Activated T-helper 1 cell treated with anti-CD3 and anti-CD28 coated beads, Interleukin-2, amount 50 U/mL, for 16 hours (primary cell): ENCODE measurements at places on chromosomes 2 and 18.

DNA sequence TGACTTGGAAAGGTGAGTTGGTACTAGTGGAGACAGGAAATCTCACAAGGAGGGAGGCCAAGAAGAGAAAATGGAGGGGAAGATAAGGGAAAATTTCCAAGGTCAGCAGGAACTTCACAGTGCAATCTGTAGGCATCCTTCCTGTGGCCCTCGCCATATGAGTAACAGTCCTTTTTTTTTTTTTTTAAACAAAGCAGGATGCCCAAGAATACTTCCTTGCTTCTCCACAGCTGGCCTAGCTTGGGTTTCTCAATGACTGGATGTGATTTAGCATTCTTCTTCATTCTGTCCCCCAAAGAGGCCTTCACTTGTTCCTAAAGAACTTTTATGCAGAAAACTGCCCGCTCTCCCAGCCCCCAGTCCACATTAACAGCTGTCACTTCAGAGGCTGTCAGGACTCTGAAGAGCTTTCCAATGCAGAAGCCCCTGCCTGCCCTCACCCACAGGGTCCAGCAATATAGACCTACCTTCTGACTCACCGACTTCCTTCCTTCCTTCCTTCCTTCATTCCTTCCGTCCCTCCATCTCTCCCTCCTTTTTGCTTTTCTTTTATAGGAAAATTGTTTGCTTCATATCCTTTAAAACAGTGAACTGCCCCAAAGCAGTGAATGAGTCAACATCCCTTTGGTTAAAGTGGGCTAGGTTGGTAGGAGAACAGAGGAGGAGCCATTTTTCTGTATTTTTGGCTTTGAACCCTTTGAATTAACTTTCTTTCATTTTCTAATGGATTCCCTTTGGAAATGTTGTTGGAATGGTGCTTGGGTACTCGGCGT lies 172.0 kb downstream of the MGAT5 start:
- no peak for DNase-seq

DNA sequence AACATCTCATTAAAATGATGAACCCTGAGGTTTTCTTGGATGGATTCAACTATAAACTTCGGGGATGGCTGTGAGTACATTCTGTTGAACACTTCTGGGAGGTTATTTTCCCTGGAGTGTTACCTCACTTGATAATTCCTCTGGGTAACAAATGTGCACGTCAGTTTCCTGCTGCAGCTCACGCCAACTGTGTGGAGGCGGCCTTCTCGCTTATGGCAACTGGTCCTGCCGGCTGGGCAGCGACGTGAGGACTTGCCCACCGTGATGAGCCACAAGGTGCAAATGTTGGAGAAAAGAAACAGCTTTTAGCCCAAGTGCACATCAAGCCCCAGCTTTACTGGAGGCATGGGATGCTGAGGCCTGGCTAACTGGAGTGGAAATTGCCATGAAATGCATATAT lies 15.9 kb downstream of the MYCN start:
- DNase-seq: no peak

- DNase-seq: no peak
These were observed 96.5 kb downstream of the EPB41L5 start for GRCh38 chr2:120109186-120110061.

- no peak for DNase-seq
These were observed 190.8 kb upstream of the RGPD4 start for GRCh38 chr2:107635883-107636282.

- DNase-seq: no peak
These were observed 281.3 kb downstream of the CELF4 start for GRCh38 chr18:37284260-37284659.

- DNase-seq: no peak
These were observed 4.3 kb downstream of the ZBTB7C start for GRCh38 chr18:48404716-48405507.

DNA sequence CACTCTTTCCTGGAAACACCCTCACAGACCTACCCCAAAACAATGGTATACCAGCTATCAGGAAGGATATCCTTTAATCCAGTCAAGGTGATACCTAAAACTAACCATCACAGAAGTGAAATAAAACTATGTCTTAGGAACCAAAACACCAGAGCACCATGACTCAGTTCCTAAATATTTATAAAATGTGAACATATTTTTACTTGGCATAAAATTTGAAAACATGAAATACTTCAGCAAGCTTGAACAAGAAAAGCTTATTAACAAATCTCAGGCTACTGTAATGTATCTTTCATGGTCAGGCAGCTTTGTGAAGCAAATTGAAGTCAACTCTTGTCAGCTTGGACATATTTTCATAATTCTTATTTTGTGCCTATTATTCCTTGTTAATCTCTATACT lies 440.8 kb upstream of the CDH20 start:
- DNase-seq: no peak

DNA sequence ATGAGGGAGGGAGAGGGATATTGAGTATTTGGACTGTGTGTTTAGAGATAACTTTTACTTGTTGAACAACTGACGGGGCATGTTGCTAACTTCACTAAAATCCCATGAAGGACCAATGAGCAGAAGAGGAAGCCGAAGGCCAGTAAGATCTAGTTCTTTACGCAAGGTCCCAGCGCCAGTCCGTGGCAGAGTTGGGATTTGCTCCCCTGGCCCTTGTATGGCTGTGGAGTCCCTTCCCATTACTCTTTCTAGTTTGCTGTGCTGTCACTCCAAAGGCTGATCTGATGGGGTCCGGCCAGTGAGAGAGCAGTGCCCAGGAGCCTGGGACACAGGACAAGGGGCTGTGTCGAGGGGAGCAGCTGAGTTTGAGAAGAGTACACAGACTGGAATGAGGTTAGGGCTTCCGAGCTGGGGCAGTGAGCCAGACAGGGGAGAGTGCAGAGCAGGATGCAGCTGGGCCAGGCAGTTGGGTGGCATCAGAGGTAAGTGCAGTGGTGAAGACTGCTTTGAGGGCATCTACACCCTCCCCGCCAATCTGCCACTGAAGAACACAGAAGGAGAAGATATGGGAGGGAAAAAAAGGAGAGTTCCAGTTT lies 692.9 kb upstream of the HS6ST1 start:
- DNase-seq: no peak

- DNase-seq: no peak
These were observed 39.1 kb downstream of the LPIN1 start for GRCh38 chr2:11785611-11785940.

- no peak for DNase-seq
These were observed 588 bp upstream of the CCDC93 start for GRCh38 chr2:118014492-118014824.

DNA sequence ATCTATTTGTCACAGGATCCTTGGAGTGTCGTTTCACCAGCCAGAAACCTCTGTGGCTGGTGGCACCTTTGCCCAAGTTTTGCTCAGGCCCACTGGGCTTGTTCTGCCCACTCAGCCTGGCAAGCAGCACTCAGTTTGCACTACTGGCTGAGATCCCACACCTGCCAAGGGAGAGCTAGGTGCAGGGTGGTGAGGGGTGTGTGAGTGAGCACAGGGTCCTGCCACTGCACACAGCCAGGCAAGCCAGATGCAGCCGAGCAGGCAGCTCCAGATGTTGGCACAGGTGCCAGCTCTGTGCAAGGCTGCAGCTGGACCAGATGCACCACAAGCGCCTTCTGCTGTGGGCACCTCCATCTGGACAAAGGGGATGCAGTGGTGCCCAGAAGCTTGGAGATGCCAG lies 281.7 kb upstream of the UBE2E3 start:
- DNase-seq: no peak

GRCh38 chr2:56291711-56292110 lies 107.9 kb downstream of the CCDC85A start:
- no peak for DNase-seq

GRCh38 chr2:144708626-144709025 lies 188.7 kb upstream of the ZEB2 start:
- DNase-seq: no peak

- DNase-seq: no peak
These were observed 88.6 kb upstream of the HAAO start for GRCh38 chr2:42880738-42881690.

- no peak for DNase-seq
These were observed 63.3 kb downstream of the FAM228A start for GRCh38 chr2:24238158-24238557.

DNA sequence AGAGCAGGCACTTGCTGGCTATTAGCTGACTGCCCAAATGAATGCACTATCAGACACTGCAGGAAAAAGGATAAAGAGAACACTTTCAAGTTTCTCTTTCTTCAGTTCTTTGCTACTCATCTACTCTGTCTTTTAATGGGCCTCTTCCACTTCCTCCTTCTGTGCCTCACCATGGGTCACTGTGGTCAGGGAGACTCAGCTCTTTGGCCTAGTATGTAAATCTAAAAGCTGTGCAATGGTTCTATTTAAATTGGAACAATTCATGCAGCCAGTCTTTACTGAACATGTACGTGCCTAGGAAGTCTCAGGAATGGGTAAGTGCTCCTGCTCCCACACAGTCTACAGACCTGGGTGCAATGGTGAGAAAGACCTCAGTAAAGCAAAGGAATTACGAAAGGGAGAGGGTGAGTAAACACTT lies 79.1 kb upstream of the DNMT3A start:
- no peak for DNase-seq

GRCh38 chr2:70283500-70284191 lies 9.9 kb downstream of the SNRPG start:
- no peak for DNase-seq

- DNase-seq: no peak
These were observed 19.2 kb downstream of the RMP24 start for GRCh38 chr18:35991696-35992095.

DNA sequence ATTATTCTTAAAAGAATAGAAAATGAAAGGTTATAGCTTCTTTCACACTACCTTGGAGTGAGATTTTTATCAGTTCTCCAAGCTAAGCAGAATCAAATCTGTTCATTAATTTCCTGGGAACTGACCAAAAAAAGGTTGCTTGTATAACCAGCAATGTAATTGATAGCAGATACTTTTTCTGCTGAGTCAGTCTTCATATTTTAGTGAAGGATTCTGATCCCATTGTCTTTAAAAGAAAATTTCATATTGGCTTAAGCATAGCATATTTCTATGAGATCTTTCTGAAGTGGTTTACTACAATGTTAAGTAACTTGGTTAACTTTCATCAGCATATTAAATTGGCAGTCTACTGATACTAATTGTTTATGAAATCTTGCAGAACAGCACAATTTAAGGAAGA lies 338.0 kb downstream of the TMX3 start:
- DNase-seq: no peak

- no peak for DNase-seq
These were observed 28.4 kb upstream of the PTMA start for GRCh38 chr2:231679908-231680284.

- no peak for DNase-seq
These were observed 470.0 kb upstream of the GCFC2 start for GRCh38 chr2:76180676-76181075.

- DNase-seq: no peak
These were observed 391.2 kb downstream of the PTPRM start for GRCh38 chr18:7958081-7958896.

- no peak for DNase-seq
These were observed 84.4 kb downstream of the DYM start for GRCh38 chr18:49376046-49376445.

DNA sequence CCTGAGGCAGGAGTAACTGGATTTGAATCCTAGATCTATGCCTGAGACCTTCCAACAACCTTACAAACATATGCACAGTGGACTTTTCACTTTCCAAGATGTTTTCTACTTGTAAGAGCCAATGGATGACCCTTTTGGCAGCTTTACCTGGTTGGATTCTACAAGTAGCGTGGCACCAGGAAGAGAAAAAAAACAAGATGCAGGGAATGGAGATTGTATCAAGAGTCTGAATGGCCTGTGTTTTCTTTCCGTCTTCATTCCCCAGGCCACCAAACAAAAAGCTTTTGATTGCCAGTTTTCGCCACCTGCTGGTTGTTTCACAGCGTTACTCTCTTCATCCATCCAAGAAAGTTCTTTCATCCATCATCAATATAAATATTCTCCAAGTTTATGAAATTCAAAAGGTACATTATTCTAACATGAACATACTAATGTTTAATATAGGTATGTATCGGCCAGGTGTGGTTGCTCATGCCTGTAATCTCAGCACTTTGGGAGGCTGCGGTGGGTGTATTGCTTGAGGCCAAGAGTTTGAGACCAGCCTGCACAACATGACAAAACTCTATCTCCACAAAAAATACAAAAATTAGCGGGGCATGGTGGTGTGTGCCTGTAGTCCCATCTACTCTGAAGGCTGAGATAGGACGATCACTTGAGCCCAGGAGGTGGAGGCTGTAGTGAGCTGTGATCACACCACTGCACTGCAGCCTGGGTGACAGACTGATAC lies 3.5 kb upstream of the BCL2 start:
- DNase-seq: no peak

GRCh38 chr18:250685-251084 lies 17.2 kb downstream of the THOC1 start:
- DNase-seq: no peak

- DNase-seq: no peak
These were observed 64.7 kb upstream of the HAAO start for GRCh38 chr2:42856891-42857632.

DNA sequence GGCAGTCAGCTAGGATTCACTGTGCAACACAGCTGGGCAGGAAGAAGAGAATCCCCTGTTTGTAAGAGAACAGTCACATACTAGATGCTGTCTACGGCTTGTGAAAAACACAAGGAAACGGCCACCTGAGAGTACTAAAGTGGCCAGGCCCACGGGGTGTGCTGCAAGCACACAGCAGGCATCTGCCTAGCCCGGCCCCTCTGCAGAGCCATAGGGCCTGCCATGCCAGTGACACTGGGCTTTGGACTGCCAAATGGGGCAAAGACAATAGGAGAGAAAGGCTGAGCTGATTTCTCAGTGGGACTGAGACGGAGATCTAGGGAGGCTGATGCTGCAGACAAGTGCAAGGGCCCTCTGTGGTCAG lies 10.3 kb downstream of the TUBB6 start:
- no peak for DNase-seq

DNA sequence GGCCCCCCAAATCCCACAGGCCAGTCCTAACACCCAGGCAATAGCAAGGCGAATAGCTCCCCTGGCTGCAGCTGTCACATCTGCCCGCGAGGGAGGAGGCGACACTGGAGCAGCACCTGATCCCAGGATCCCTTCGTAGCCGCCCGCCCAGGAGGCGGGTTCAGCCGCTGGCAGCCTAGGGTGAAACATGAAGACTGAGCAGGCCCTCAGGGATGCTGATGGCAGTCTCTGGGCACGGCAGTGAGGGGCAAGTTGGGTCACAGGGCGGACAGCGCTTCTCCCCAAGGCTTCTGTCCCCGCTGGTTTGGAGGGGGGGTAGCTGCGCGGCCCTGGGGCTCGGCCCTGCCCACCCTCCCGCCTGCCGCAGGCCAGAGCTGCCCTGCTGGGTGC lies 1.9 kb downstream of the DNMT3A start:
- DNase-seq: no peak

GRCh38 chr2:173999272-173999671 lies 34.1 kb upstream of the SP3 start:
- DNase-seq: no peak

DNA sequence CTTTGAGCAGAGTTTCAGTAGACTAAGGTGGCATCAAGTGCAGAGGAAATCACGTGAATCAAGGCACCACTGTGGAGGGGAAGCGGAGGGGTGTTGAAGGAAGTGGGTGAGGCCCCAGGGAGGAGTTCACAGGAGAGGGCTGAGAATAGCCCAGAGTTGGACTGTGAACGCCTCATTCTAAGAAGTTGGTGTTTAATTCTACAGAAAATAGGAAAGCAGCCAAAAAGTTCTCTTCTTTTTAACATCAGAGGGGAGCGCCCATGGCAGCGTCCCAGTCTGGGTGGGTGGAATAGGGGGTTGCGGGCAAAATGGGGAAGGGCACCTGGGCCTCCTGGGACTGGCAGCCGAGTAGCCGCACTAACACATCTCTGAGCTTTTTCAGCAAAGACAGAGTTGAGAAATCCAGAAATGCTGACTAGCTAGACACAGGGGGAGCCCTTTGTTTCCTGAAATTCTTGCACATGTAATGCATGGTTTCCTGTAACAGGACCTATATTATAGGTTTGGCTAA lies 97.0 kb downstream of the NEB start:
- DNase-seq: peak; percentile 23
